Breast epithelium (tissue), 4 donors: ENCODE measurements at places on chromosomes 4 and X.

DNA sequence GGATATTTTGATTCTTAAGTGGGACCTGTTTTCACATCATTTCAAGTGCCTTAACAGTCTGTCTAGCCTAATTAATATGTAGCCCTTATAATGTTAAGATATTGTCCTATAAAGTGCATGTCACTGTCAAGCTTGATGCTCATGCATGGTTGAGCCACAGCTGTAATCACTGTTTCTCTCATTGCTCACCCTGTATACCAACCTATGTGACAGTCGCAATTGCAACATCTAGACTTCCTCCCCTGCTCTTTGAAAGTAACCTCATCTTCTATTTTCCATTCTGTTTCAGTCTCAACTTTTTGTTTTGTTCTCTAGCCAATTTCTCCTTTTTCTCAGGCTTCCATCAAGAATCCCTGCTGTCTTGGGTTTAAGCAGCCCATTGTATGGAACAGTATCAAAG, 24.4 kb upstream of the MSL3 start:
- no peak for DNase-seq

DNA sequence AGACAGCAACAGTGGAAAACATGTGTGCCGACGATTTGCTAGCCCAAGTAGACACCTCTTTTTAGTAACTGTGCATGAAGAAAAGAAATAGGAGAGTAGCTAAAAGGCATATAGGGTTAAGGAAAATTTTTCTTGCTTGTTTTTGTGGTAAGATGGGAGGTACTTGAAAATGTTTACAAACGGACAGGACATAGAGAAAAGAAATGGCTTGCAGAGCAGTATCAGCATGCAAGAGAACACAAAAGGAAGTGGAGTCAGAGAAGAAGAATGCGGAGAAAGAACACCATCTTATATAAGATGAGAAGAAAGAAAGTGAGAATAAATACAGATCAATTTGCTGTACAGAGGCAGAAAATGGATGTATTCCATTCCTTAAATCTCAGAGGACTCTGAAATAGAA, 263.7 kb upstream of the ETNPPL start:
- DNase-seq, result no peak

- no peak for DNase-seq
Measured at GRCh38 chrX:119009071-119009470, 34.7 kb downstream of the LONRF3 start.

GRCh38 chrX:22634751-22635150, 362.0 kb downstream of the CBLL2 start:
- no peak for DNase-seq

GRCh38 chr4:121819216-121819965, 4.3 kb downstream of the CCNA2 start:
- no peak for DNase-seq
